ENCODE measurements at places on chromosomes 7 and 10.

DNA sequence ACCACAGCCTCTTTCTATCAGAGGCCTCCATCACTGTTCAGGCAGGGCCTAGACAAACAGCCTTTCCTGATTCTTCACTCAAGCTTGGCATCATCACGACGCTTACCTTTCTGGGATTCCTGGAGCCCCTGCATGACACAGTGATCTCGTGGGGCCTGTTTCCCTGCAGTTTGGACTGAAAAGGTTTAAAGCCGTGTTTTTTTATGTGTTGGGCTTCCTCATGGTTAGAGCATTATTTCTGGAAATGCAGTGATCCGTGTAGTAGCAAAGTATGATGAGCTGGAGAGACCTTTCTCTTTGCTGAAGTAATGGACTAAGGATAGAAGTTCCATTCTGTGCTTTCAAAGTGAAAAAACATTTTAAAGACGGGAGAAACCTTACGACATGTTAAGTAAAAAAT lies 169.1 kb downstream of the BMPER start:
- DNase-seq, result no peak

GRCh38 chr10:132814469-132814856 lies 28.5 kb upstream of the NKX6-2 start:
- no peak for DNase-seq

GRCh38 chr10:8048281-8049008 lies 6.0 kb upstream of the GATA3 start:
- peak; percentile 60 for DNase-seq

GRCh38 chr10:26737730-26738129 lies 40.2 kb downstream of the PDSS1 start:
- DNase-seq, result no peak

GRCh38 chr7:158729646-158730382 lies 25.2 kb upstream of the NCAPG2 start:
- no peak for DNase-seq

DNA sequence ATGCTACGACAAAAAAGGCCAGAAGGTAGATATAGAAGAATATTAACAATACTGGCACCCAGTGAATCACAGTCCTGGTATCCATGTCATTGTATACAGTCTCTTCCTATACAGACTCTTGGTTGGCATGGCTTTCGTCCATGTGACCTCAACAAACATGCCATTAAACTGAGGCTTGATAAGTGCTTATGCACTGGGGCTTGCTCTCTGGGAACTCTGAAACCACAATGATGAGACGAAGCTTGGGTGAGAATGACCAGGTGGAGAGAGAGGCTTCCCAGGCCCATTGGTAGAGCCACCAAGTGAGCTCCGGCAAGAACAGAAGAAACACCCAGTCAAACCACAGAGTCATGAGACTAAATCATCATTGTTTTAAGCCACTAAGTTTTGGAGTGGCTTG lies 33.2 kb downstream of the PNPLA8 start:
- DNase-seq, result no peak

DNA sequence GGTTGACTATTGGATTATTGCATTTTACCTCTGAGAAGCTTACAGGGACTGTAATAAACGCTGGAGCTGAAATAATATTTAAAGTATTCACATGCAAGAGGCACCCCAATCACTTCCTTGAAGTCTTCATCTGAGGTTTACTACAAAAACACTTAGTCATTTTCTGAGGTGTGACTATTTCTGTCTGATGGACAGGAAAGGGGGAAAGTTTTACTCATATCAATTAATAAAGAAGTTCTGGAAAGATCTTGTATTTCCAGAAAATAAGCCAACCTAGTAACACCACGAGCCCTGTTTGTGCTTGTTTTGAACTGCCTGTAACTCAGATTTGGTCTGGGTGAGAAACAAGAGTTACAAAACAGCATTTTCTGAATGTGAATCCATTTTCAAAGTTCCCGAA lies 63.9 kb upstream of the PRKCQ start:
- DNase-seq, result no peak

GRCh38 chr10:116120688-116121455 lies 152.1 kb downstream of the GFRA1 start:
- DNase-seq, result no peak

DNA sequence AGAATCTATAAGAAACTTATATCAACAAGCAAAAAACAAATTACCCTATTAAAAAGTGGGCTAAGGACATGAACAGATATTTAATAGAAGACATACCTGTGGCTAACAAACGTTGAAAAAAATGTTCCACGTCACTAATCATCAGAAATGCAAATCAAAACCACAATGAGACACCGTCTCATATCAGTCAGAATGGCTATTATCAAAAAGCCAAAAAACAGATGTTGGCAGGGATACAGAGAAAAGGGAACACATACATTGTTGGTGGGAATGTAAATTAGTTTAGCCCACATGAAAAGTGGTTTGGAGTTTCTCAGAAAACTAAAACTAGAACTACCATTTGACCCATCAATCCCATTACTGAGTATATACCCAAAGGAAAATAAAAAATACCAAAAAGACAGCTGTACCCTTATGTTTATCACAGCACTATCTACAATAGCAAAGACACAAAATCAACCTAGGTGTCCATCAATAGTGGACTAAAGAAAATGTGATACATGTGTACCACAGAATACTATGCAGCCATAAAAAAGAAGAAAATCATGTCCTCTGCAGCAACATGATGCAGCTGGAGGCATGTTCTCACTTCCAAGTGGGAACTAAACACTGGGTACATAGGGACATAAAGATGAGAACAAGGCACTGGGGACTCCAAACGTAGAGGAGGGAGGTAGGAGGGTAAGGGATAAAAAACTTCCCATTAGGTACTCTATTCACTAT lies 83.8 kb upstream of the TMEM168 start:
- DNase-seq, result no peak

- no peak for DNase-seq
Observed at GRCh38 chr10:97032624-97033023, 153.1 kb downstream of the SLIT1 start.

DNA sequence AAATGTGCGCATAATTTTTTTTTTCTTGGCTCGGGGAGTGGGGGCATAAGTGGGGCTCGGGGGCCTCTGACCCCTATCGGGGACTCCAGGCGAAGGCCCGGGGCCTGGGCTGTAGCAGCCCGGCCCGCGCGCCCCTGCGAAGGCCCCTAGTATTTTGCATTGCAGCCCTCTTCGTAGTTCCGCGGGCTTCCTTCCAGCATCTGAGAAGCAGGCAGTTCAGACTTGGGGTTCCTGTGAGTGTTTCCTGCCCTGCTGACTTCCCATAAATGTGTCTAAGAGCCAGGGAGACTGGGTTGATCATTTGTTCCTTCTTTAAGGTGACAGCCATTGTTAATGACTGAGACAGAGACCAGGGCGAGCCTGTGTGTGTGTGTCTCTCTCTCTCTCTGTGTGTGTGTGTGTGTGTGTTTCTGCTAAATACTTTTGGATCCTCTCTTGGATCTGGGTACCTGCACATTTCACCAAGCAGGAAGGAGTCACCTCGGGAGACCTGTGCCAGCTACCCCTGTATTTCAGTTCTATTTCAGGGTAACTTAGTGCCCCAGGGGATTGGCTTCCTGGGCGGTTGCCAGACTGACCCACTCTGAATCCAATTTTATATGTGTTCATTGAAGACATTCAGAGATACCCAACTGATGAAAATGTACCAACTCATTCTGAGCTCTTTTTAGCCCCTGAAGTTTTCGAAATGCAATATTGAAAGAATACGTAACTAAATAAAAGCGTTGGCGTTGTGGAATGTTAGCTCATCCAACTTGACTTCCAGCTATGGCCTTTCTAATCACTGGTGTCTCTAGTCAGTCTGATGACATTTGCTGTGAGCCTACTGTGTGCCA lies 805 bp downstream of the MSRB2 start:
- peak; percentile 9 for DNase-seq

- no peak for DNase-seq
Observed at GRCh38 chr7:142440219-142440905, 182.5 kb upstream of the PRSS58 start.

DNA sequence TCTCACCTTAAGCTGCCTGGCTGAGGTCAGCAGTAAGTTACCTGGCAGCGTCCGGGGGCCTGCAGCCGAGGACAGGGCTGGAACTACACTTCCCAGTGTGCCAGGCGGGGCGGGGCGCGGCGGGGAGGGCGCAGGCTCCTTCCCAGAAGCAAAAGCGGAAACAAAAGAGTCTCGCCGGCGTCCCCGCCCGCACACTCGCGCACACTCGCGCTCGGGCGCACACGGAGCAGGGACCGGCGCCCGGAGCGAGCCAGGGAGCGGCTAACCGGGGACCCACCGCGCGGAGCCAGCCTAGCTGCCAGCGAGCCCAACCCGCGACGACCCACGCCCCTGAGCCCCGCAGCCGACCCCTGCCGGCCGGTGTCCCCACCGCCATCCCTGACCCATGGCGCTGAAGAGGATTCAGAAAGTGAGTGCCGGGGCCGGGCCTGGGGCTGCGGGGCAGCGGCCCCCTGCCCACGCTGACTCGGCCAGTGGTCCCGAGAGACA lies at the start of gene UBE2D1:
Gene UBE2D1 (plus strand): TSS at position 190 of the 489 bp plus-strand sequence. CDS start 196 bp downstream, at position 386.
- DNase-seq, result peak; percentile 76

DNA sequence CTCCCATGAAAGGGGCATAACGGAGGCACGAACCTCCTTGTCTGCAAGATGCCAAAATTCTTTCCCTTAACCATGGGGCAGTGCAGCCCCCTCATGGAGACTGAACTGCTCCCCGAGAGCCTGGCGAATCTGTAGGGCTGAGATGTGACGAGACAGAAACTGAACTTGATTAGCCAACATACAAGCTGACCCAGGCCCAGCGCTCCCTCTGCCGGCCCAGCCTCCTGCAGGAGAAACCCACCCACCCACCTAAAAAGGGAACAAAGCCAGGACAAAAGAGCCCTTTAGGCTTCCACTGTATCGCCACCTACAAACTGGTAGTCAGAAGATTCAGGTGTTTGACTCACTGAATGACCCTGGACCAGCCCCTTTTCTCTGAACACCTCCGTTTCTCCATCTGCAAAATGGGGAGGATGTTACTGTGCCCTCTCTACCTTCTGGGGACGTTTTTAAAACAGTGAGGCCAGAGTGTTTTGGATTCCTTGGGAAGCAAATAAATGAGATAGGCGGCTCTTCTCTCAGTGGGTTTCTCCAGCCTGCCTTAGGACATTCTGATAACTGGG lies 58.4 kb downstream of the C10orf105 start:
- no peak for DNase-seq

- DNase-seq, result no peak
Observed at GRCh38 chr10:122178655-122179054, 92.4 kb upstream of the BTBD16 start.

DNA sequence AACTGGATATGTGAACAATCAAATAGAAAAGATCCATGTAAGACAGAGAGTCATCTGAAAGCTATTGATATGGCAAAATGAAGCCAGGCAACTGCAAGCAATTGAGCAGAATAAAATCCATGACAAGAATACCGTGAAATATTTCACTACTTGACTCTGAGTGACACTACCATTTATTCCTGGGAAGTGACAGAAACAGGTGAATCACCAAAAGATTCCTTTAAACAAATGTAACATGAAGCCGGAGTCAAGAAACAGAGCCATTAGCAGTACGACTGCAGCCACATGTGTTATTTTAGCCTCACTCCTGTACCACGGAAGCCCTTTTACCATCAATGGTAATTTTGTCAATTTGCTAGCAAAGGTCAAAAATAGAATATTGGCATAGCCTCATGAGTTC lies 197.7 kb upstream of the POT1 start:
- DNase-seq, result no peak

GRCh38 chr7:98733036-98733435 lies 116.0 kb downstream of the NPTX2 start:
- no peak for DNase-seq

- no peak for DNase-seq
Observed at GRCh38 chr10:132571650-132572544, 34.3 kb downstream of the INPP5A start.

DNA sequence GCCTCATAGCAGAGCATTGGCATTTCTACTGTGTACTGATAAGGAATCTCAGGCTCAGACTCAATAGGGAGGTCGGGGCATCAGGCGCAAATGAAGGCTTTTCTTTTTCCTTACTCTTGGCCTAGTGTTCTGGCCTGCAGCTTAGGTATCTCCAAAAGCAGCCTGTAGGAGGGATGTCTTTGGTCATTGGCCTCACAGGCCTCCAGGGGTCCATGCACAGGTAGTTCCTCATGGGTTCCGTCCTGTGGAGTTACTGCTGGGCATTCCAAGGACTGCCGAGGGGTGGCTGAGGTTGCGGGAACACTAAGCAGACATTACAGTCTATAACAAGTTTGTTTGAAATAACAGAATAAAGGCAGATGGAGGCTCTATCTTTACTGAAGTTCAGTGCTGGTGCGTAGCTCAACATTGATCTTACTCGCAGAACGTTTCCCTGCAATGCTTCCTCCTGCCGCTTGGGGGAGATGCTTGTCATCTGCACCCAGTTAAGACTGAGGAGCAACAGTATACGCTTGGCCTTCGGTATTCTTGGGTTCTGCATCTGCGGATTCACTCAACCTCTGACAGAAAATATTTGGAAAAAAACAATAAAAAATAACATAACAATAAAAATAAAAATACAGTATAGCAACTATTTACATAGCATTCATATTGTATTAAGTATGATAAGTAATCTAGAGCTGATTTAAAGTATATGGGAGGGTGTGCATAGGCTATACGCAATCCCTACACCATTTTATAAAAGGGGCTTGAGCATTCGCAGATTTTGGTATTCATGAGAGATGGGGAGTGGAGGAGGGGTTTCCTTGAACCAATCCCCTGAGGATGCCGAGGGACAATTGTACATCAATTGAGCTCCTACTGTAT lies 58.9 kb downstream of the SH2D4B start:
- no peak for DNase-seq

GRCh38 chr7:67771846-67772605 lies 775.4 kb downstream of the TYW1 start:
- no peak for DNase-seq

GRCh38 chr7:116037401-116037800 lies 6.8 kb upstream of the TFEC start:
- DNase-seq, result no peak

DNA sequence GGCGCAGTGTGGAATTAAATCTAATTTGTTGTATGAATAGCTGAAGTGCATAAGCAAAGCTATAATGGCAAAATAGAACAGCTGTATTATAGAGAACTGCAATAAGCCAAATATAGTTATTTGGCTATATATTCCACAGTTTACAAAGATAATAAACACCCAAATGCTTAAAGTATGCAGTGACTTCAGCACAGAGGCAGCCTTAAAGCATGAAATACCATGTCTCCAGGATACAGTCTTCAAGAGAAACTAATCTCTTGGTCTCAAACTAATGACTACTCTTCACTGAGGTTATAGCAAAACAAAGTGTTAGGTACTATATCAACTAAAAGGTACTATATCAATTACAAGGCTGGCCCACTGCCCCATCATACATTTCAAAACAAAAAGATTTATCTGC lies 48.0 kb downstream of the NT5C2 start:
- DNase-seq, result no peak

- DNase-seq, result no peak
Observed at GRCh38 chr10:4981722-4982471, 18.7 kb downstream of the AKR1C1 start.

GRCh38 chr10:61845950-61846268 lies 55.6 kb upstream of the ARID5B start:
- no peak for DNase-seq

DNA sequence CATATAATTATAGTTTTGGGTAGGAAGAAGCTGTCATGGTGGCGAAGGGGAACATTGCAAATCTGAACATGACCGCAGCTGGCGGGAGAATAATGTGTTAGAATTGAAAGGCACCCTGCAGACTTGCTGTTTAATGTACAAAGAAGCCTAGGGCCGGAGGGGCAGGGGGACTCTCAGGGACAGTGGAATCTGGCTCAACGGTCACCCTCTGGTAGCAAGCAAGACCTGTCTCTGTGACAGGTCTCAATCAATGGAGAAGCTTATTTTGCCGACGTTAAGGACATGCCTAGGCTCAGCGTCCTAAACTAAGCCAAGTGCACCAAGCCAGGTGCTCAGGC lies 177.3 kb downstream of the NSUN6 start:
- no peak for DNase-seq

GRCh38 chr7:117411539-117411938 lies 15.8 kb downstream of the ASZ1 start:
- no peak for DNase-seq

All from activated T-cell treated with anti-CD3 and anti-CD28 coated beads for 4 hours (primary cell).